Midbrain (tissue), 1 donor: ENCODE measurements at places on chromosomes 3 and 15.

- no peak for DNase-seq
These were observed 14.1 kb downstream of the LYSMD4 start for GRCh38 chr15:99719096-99719541.

DNA sequence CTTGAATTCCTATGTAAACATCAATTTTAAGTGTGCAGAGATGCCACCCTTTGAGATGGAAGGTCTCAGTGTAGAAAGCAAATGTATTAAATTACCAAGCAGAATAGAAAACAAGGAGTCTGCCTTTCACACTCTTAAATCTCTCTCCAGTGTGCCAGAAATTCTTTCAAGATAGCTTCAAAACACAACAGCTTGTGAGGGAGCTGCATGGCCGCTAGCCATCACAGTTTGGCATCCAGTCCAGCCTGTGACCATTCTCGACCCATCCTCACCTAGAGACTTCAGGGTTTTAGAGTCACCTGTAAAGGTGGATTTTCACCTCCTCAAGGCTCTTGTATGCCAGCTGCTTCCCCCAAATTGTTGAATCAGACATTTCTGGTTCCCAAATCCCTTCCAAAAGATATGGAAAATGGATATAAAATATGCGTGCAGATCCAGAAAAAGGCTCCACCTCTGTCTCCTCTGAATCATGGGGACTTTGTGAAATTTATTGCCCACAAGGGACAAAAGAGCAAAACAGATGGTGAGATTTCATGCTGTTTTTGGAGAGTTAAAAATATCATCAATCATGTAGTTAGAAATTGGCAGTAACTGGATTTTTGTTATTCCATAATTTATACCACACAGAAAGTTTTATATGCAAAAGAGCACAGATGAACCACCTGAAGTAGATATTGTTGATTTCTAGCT, 114.2 kb upstream of the THRB start:
- no peak for DNase-seq

- DNase-seq: no peak
These were observed 188.1 kb upstream of the CHRM5 start for GRCh38 chr15:33780011-33780768.

DNA sequence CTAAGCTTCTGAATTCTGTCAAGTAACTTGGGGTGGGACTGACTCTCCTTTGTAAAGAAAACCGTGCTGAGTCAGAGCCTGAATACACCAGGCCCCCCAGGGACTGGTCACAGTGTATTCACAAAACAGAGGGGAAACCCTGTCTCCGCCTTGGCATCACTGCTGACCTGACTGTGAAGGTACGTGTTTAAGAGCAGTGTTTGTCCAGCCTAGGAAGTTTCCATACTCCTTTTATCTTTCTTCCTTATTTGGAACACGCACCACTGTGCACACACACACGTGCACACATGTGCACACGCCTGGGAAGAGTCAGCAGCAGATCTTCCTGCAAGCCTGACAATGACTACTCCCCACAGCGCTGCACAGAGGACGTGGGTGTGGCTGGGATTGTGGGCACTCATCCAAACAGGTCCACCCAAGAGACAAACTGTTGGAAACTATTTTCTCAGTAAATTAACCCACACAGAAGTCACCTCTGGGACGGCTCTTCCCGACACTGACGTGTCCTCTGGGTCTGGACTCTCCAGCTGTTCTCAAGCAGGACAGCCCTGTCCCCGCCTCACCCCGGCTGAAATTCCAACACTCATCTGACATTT, 87.7 kb downstream of the ATP10A start:
- no peak for DNase-seq

- no peak for DNase-seq
These were observed 1.9 kb upstream of the FETUB start for GRCh38 chr3:186638259-186638658.

- no peak for DNase-seq
These were observed 260.9 kb downstream of the TIGIT start for GRCh38 chr3:114554731-114555130.

DNA sequence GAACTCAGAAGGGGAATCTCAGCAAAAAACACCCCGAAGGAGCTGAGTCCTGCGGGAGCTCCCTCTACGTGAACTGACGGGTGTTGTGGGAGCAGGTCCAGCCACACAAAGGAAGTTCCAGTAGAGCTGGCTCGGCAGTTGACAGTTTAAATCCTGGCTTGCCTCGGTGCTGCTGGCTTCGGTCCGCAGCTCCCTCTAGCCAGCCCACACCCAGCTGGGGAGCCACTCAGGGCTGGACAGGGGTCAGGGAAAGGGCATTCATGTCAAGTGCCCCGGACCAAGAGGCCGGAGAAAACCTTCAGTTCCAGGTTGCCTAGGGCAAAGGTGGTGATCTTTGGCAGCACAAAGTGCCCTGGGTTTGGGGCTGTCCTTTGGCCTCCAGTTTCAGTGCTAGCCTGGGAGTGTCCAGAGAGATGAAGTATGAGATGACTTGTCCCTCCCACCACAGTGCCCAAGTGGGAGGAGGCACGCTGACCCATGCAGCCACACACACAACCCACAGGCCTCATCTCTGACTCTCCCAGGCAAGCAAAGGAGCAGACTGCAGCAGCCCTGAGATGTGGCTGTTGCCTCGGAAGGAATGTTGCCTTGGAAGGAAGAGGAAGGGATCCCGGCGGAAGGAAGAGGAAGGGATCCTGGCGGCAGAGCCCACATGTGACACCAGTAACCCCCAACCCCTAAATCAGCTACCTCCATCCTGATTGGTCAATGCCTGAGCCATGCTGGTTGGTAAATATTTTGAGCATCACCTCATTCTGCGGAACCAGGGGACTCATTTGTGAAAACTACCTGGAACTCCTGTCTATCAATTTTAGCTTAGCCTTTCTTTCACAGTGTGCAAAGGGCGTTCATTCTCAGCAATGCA, 13.9 kb upstream of the ANPEP start:
- DNase-seq: no peak

DNA sequence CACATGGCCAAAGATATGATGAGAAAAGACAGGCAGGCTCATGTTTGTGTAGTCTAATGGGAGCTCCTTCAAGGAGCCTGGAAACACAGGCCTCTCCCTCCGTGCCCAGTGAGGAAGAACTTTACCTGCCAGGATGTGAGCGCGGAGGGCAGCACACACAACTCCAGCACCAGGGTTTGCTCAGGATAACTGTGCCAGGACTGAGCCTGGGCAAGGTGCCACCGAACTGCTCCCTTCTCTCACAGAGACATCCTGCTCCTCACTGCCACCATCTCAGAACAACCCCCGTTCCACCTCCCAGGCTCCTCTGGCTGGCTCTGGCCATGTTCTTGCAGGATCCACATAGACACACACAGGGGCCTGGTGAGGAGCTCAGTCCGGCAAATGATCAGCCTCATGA, 87.4 kb downstream of the NUP210 start:
- DNase-seq: no peak
